Activated CD8-positive, alpha-beta T cell treated with anti-CD3 and anti-CD28 coated beads for 36 hours (primary cell): ENCODE measurements at places on chromosomes 6 and 20. TPM values are rescaled to one million over a fixed set of nuclear protein-coding genes. Genes with fewer than 3 reads are reported as not detected.

Gene DEFB132
- not detected for total RNA-seq

Gene MMP24
- not detected for total RNA-seq

Gene SCRT2
- total RNA-seq: not detected

- no peaks in the 10 kb centered on the region for H3K27me3 ChIP-seq
- no peak overlapping the region for H3K4me3 ChIP-seq
- no peaks in the 10 kb centered on the region for H3K4me1 ChIP-seq
- no peak overlapping the region for H3K27ac ChIP-seq
- DNase-seq: no peak
- H3K36me3 ChIP-seq: no peaks in the 10 kb centered on the region
These were observed 1293.7 kb downstream of the EPHA7 start for GRCh38 chr6:92125681-92126080.

DNA sequence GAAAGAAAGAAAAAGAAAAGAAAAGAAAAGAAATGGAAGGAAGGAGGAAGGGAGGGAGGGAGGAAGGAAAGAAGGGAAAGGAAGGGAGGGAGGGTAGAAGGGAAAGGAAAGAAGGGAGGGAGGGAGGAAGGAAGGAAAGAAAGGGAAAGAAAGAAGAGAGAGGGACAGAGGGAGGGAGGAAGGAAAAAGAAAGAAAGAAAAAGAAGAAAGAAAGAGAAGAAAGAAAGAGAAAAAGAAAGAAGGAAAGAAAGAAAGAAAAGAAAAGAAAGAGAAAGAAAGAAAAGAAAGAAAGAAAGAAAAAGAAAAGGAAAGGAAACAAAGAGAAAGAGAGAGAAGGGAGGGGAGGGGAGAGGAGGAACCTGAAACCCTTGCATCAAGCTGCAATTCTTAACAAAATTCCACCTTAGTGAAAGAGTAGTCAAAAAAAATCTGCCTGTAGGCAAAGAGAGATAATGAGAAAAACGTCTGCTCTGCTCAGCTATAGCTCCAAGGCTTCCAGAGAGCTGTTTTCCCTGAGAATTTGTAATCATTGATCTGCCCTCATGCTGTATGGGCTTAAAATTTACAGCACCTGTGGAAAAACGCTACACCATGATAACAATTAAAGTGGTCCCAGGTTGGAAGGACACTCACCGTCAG lies 16.7 kb upstream of the MYCT1 start:
- no peak overlapping the region for H3K27ac ChIP-seq
- H3K4me1 ChIP-seq: no peaks in the 10 kb centered on the region
- no peak overlapping the region for H3K4me3 ChIP-seq

GRCh38 chr6:30703821-30704220 lies 13.0 kb upstream of the NRM start:
- no peaks in the 10 kb centered on the region for H3K27me3 ChIP-seq
- H3K4me1 ChIP-seq: no peaks in the 10 kb centered on the region
- no peak for DNase-seq
- H3K27ac ChIP-seq: no peak overlapping the region
- no peak overlapping the region for H3K4me3 ChIP-seq

DNA sequence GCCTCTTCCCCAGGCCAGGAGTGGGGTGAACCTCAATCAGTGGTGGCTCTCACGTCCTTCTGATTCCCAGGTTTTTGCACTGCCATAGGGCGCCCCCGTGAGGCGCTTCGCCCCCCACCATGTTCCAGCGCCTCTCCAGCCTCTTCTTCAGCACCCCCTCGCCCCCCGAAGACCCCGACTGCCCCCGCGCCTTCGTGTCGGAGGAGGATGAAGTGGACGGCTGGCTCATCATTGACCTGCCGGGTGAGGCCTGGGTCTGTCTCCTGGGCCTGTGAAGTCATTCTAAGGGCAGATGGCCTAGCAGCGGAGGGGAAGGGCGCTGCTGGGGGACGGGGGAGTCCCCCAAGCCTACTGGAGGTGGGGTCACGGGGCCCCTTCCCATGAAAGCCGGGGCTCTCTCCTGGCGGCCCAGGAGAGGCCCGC lies 4.5 kb downstream of the TP53INP2 start:
- no peaks in the 10 kb centered on the region for H3K27me3 ChIP-seq
- peaks cover 30% of the 10 kb centered on the region for H3K4me1 ChIP-seq
- H3K27ac ChIP-seq: peak overlapping the region; percentile 89
- peak; percentile 81 for DNase-seq
- H3K4me3 ChIP-seq: peak overlapping the region; percentile 75
- peaks cover 17% of the 10 kb centered on the region for H3K36me3 ChIP-seq

GRCh38 chr20:53884859-53885541 lies 185.4 kb downstream of the BCAS1 start:
- H3K4me3 ChIP-seq: peak overlapping the region; percentile 71
- H3K36me3 ChIP-seq: peaks cover 6% of the 10 kb centered on the region
- no peaks in the 10 kb centered on the region for H3K27me3 ChIP-seq
- peaks cover 71% of the 10 kb centered on the region for H3K4me1 ChIP-seq
- peak; percentile 83 for DNase-seq

DNA sequence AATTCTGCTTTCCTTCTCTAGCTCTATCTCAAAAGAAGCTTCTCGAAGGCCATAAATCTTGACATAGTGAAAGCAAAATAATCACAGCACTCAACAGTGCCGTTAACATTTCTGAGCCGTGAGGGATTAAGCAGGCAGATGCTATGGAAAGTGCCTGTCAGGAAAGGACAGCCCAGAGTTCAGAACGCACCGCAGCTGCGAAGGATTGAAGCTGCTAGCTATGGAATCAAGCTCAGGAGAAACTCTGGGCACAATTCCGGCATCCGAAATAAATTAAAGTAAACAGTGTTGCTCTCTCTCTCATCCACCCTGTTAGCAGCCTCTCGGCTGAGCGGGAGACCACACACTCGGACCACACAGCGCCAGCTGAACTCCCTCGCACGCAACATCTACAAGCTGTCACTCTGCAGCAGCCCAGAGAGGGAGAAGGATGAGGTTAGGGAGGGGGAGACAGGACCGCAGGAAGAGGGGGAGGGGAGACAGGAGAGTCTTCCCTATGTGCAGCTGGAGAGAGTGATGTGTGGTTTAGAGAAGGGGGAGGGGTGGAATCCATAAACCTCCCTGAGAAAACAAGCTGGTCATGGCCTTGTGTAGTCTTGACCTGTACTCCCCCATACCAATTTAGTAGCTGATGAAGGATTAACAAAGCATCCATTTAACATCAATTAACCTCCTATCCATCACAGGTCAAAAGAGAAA lies 9.0 kb downstream of the EXOC2 start:
- peaks cover 51% of the 10 kb centered on the region for H3K4me1 ChIP-seq
- peak overlapping the region; percentile 36 for H3K4me3 ChIP-seq
- H3K27ac ChIP-seq: peak overlapping the region; percentile 36
- DNase-seq: peak; percentile 55
- H3K36me3 ChIP-seq: peaks cover 9% of the 10 kb centered on the region

DNA sequence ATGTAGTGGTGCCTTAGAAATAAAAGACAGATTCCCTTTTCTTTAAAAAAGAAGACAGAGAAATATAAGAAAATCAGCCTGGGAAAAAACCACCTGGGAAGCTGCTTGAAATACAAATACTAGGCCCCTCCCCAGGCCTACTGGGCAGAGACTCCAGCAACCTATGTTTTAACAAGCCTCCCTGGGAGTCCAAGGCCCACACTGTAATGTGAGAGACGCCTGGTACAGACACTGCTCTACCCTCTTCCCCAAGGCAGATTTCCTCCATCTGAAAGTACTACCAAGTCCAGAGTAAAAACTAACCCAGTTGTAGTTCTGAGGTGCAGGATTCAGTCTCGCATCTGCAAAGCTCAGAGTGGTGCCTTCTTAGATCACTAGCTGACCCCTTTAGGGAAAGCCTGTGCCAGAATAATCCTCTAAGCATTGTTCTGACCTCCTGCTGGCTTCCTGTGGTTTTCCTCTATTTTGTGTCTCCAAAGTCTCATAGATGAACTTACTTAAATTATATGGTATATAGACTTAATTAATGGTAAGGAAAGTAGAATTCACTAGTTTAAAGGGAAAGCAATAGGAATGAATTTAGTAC lies 270.2 kb upstream of the SLC35B3 start:
- no peak overlapping the region for H3K4me3 ChIP-seq
- DNase-seq: no peak
- H3K4me1 ChIP-seq: no peaks in the 10 kb centered on the region
- no peaks in the 10 kb centered on the region for H3K36me3 ChIP-seq
- no peak overlapping the region for H3K27ac ChIP-seq
- no peaks in the 10 kb centered on the region for H3K27me3 ChIP-seq

DNA sequence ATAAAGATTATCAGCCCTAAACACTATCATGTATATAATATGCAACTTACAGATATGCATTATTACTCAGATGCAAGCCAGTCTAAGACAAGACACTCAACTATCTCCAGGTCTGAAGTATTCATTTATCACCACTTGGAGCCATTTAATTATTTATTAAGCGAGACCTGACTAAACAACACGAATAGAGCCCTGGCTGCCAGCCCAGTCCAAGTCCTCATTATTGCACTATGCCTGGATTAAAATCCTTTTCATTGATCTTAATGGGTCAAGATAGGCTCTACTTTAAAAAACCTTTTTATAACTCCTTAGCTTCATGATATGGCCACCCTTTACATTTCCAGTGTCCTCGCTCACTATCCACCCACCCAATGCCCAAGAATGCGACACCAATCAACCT lies 183.1 kb upstream of the MARCKS start:
- no peaks in the 10 kb centered on the region for H3K4me1 ChIP-seq
- H3K27me3 ChIP-seq: peaks cover 1% of the 10 kb centered on the region
- H3K36me3 ChIP-seq: no peaks in the 10 kb centered on the region
- no peak for DNase-seq
- H3K4me3 ChIP-seq: no peak overlapping the region

GRCh38 chr6:14068133-14068532 lies 49.4 kb upstream of the CD83 start:
- peak overlapping the region; percentile 54 for H3K27ac ChIP-seq
- H3K4me1 ChIP-seq: peaks cover 16% of the 10 kb centered on the region

GRCh38 chr6:75201021-75201420 lies 4.8 kb downstream of the COL12A1 start:
- DNase-seq: no peak
- no peaks in the 10 kb centered on the region for H3K36me3 ChIP-seq
- no peak overlapping the region for H3K27ac ChIP-seq
- H3K27me3 ChIP-seq: peaks cover 57% of the 10 kb centered on the region
- H3K4me1 ChIP-seq: peaks cover 25% of the 10 kb centered on the region
- H3K4me3 ChIP-seq: no peak overlapping the region

DNA sequence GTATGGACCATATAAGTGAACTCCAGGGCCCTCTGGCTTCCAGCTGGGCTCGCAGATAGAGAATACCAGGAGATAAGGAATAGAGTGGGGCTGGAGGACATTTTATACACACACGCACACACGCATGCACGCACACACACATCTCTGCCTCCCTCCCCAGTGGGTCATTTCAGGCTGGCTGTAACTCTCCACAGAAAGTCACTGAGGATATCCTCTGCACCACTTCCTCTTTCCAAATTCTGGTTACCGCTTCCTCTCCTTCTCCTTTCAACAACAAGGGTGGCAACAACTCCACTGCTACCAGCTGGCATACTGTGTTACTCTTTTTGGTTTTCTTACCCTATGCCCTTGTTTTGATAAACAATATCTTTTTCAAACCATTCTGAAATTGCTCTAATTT lies 280.2 kb downstream of the COL12A1 start:
- H3K4me1 ChIP-seq: no peaks in the 10 kb centered on the region
- no peak overlapping the region for H3K4me3 ChIP-seq
- H3K27ac ChIP-seq: no peak overlapping the region
- no peaks in the 10 kb centered on the region for H3K27me3 ChIP-seq
- no peak for DNase-seq
- no peaks in the 10 kb centered on the region for H3K36me3 ChIP-seq

DNA sequence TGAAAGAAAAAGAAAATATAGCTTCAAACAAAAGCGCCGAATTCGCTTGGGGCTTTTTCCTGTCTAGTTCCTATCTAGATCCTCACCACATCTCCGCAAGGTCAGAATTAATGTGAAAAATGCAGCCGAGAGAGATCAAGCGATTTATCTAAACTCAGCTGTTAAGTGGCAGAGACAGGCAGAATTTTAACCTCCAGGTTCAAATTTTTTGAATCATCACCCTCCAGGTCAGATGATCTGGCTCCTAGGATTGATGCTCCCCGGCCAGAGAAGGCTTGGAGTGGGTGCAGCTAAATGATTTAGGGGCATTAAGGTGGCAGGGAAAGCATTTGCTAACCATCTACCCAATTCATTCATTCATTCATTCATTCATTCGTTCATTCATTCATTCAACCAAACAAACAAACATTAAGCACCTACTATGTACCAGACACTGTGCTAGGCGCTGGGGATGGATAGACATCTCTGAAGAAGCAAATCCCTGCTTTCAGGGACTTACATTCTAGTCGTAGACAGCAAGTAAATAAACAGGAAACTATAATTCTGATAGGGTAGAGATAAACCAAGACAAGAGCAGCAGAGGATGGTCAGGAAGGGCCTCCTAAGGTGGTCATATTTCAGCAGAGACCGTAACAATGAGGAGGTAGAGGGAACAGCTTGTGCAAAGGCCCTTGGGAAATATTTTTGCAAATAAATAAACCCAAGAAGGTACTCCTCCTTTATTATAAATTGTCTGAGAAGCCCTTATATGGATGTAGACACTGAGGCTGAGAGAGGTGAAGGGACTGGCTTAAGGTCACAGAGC lies 672 bp upstream of the UBE2V1 start:
- no peaks in the 10 kb centered on the region for H3K27me3 ChIP-seq
- H3K36me3 ChIP-seq: peaks cover 35% of the 10 kb centered on the region
- peak overlapping the region; percentile 94 for H3K4me3 ChIP-seq
- H3K27ac ChIP-seq: peak overlapping the region; percentile 95
- no peak for DNase-seq
- peaks cover 64% of the 10 kb centered on the region for H3K4me1 ChIP-seq

DNA sequence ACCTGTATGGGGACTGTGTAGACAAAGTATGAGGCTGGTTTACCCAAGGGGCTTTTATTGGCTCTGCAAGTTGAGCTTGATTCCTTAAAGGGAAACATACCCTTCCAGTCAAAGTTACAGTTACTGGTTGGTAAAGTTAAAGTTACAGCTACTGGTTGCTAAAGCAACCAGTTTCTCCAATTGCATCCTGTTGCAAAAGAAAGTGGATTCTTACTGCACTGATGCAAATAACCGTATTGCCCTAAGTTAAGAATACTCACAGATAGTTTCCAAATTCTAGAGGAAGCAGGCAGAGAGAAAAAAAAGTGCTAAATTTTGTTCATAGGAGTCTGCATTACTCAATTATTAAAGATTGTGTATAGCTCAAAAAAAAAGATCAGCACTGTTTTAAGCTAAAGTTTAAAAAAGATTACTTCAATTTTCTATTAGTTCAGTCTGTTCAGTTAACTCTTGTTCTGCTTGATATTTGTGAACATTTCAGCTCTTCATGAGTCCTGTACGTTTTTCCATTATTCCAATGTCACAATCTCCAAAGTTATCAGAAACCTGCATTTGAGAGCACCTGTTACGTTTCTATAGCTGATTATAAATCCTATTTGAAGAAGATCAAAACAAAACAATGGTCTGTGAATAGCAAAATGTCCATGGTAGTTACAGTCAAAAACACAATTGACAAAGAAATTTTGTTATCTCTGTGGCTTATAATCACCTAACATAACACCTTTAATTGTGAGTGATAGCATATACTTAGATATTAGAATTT lies 8.6 kb upstream of the IL22RA2 start:
- no peaks in the 10 kb centered on the region for H3K36me3 ChIP-seq
- no peaks in the 10 kb centered on the region for H3K4me1 ChIP-seq
- DNase-seq: no peak
- no peak overlapping the region for H3K27ac ChIP-seq
